Vein endothelial cell (primary cell): ENCODE measurements at places on chromosomes 5 and 9. TPM values are rescaled to one million over a fixed set of nuclear protein-coding genes. Genes with fewer than 3 reads are reported as not detected.

The DND1 gene
- 0.38 TPM in 1 of 2 replicates, not detected in the other for total RNA-seq

The FCN1 gene
- total RNA-seq, result not detected in 2 replicates

The TAF1L gene
- under 0.01 TPM in 1 of 2 replicates, not detected in the other for total RNA-seq

The GNA14 gene
- 4.6 and 7.5 TPM in 2 replicates for total RNA-seq

The LHFPL2 gene
- 46.7 and 65.9 TPM in 2 replicates for total RNA-seq

The GPX3 gene
- total RNA-seq, result 2.3 and 10.4 TPM in 2 replicates

The PARP8 gene
- total RNA-seq, result 0.19 and 0.65 TPM in 2 replicates

The PRDM9 gene
- not detected in 2 replicates for total RNA-seq

The CARTPT gene
- not detected in 2 replicates for total RNA-seq

The F2RL1 gene
- 126 and 135 TPM in 2 replicates for total RNA-seq

The PCDHGA2 gene
- 1.6 and 2.9 TPM in 2 replicates for total RNA-seq

The DOLPP1 gene
- total RNA-seq, result 13.1 and 15.0 TPM in 2 replicates

The MEIKIN gene
- total RNA-seq, result not detected in 2 replicates

The FBXO38 gene
- 53.9 and 72.4 TPM in 2 replicates for total RNA-seq

The NRARP gene
- total RNA-seq, result 46.7 and 64.3 TPM in 2 replicates

The GLRA1 gene
- not detected in 2 replicates for total RNA-seq

The KIF24 gene
- total RNA-seq, result 2.0 and 3.7 TPM in 2 replicates

The ANKRD20A1 gene
- total RNA-seq, result 0.98 and 3.5 TPM in 2 replicates

The GRIN3A gene
- not detected in 2 replicates for total RNA-seq

The WDR38 gene
- total RNA-seq, result not detected in 2 replicates

The AHRR gene
- total RNA-seq, result 6.2 and 11.8 TPM in 2 replicates

The SURF1 gene
- 11.7 and 19.3 TPM in 2 replicates for total RNA-seq

The JAKMIP2 gene
- not detected in 2 replicates for total RNA-seq

The SLC34A3 gene
- total RNA-seq, result not detected in 2 replicates

The DELE1 gene
- 75.1 and 81.5 TPM in 2 replicates for total RNA-seq

The ZNF883 gene
- 0.48 and 0.65 TPM in 2 replicates for total RNA-seq

The TMEM232 gene
- total RNA-seq, result 0.67 and 2.3 TPM in 2 replicates

The GDA gene
- not detected in 2 replicates for total RNA-seq

The RANBP6 gene
- total RNA-seq, result 38.5 and 48.9 TPM in 2 replicates

The CSF1R gene
- not detected in 2 replicates for total RNA-seq

The CHD1 gene
- 55.5 and 77.0 TPM in 2 replicates for total RNA-seq

The CTNNAL1 gene
- total RNA-seq, result 92.6 and 135 TPM in 2 replicates

The CDH9 gene
- not detected in 2 replicates for total RNA-seq

The PRXL2C gene
- total RNA-seq, result 19.9 and 24.6 TPM in 2 replicates

The TAS2R1 gene
- total RNA-seq, result not detected in 2 replicates

The OBP2A gene
- total RNA-seq, result not detected in 2 replicates

The CDC20B gene
- total RNA-seq, result under 0.01 and 0.19 TPM in 2 replicates

The NME5 gene
- total RNA-seq, result 1.4 and 2.6 TPM in 2 replicates

The TMEM171 gene
- 3.6 and 8.9 TPM in 2 replicates for total RNA-seq

The INSL4 gene
- total RNA-seq, result not detected in 2 replicates

The KCNIP1 gene
- 0.19 and 0.98 TPM in 2 replicates for total RNA-seq

The ROR2 gene
- under 0.01 TPM in 1 of 2 replicates, not detected in the other for total RNA-seq

The SHOC1 gene
- total RNA-seq, result not detected in 2 replicates
